ENCODE measurements at places on chromosomes 16 and 17.
A peak's percentile ranks its signal among the peaks of the same experiment; 100 is the strongest.

- peak; percentile 23 for DNase-seq
Observed at GRCh38 chr17:59620518-59621259, 994 bp downstream of the CLTC start.

DNA sequence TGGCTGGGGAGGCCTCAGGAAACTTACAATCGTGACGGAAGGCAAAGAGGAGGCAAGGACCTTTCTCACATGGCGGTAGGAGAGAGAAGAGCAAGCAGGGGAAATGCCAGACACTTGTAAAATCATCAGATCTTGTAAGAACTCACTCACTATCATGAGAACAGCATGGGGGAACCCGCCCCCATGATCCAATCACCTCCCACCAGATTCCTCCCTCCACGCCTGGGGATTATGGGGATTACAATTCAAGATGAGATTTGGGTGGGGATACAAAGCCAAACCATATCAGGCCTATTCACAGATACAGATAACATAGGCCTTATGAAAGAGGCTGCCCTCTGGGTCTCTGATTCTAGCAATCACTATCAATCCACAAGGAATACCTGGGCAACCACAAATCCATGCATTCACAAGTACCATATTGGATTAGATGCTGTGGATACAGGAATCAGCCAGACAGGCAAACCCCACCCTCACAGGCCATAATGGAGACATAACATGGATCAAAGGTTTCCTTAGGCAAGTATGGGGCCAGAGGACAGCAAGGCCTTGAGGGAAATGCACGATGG is 284.9 kb downstream of the SOX9 start:
- no peak for DNase-seq

DNA sequence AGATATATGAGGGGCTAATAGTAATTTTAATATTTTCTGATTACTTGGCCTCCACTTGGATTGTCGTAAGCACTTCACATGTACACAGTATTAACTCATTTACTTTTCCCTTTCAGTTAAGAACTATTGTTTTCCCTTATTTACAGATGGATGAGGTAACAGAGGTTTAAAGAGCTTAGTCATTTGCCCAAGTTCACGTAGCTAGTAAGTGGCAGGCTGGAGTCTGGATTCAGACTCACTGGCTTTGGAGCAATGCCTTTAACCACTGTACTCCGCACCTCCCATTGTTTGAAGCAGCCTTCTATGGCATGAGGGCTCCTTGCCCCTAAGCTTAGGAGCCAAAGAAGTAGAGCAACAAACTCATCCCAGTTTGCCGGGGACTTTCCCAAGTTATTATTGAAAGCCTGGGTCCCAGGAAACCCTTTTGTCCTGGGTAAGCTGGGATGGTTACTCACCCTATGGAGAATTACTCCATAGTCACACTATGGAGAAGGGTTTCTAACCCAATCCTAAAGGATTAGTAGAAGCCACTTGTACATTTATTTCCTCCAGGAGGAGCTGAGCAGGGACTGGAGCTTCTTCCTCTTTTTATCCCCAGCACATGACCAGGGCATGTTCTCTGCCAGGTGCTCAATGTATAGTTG is 12.3 kb downstream of the FOXL1 start:
- peak; percentile 39 for DNase-seq

GRCh38 chr17:8991514-8992285 is 26.2 kb upstream of the PIK3R5 start:
- peak; percentile 71 for DNase-seq

- no peak for DNase-seq
Observed at GRCh38 chr16:986411-986810, 4.8 kb downstream of the SOX8 start.

DNA sequence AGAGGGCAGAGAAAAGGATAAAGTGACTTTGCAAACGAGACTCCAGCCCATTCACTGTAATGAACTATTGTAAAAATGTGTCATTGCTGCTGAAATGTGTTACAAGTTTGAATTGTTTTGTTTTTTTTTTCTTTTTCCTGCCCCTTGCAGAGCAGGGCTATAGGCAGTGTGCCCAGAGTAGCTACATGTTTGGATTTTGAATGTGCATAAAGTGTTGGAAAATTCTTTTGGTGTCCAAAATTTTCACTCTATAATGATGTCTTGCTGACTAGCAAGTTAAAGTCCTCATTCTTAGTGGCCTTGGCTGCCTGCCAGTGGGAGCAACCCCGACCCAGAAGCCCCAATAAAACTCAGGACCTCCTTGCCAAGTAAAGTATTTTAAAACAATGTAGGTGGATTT is 66.5 kb downstream of the IGF2BP1 start:
- no peak for DNase-seq

GRCh38 chr17:259341-259976 is 78.0 kb upstream of the DOC2B start:
- DNase-seq, result no peak

DNA sequence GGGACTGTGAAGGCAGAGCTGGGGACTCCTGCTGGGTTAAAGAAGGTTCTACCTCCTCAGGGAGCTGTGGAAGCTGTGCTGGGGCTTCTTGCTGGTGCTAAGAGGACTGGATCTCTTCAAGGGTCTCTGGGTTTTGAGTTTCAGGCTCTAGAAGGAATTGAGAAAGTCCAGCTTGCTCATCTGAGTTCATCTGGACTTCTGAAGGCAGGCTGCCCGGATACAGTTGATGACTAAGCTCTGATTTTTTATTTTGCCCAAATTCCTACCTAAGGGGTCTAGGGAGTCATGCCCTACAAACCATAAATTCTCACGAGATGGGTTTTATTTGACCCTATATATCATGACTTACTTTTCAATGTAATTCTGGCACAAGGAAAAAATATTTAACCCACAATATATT is 46.8 kb upstream of the TMEM97 start:
- DNase-seq, result no peak

GRCh38 chr17:78484271-78485246 is 92.6 kb downstream of the DNAH17 start:
- peak; percentile 65 for DNase-seq

- DNase-seq, result no peak
Observed at GRCh38 chr17:8925808-8926207, 39.7 kb downstream of the PIK3R5 start.

- DNase-seq, result no peak
Observed at GRCh38 chr16:47132308-47132707, 11.4 kb downstream of the NETO2 start.

GRCh38 chr16:53913099-53913870 is 209.3 kb downstream of the FTO start:
- DNase-seq, result no peak

DNA sequence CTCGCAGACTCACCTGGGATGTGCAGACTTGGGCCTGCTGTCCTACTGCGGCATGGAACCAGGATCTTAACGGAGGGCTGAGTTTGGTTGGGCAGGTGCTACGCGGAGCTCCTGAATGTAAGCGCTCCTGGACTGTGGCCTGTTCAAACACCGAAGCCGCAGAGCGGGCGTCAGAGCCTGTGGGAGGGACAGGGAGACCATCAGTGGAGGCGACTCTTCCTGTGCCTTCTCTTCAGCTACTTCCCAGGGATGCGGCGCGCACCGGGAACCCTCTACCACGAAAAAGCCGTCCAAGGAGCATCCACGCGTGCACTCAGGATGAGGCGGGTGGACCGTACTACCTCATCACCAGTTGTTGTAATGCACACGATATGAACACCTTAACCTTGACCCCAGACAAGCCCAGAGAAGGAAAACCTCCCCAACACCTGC is 2.0 kb downstream of the USP36 start:
- DNase-seq, result no peak

DNA sequence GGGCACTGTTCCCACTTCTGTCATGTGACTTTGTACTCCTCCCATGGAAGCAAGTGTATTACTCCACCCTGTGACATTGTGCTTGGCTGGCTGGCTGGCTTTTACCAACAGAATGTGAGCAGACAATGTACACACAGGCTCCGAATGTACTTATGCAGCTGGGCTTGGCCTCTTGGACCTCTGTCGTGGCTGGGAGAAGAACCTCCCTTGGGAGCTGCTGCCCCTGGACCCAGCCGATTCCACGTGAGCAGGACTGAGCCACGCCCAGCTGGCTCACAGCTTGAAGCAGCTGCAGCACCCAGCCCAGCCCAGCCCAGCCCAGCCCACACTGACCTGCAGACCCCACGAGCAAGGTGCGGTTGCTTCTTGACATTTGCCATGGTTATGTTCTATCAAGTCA is 177.5 kb downstream of the RBFOX3 start:
- DNase-seq, result no peak
